ENCODE measurements at places on chromosomes 7 and 10. TPM values are rescaled to one million over a fixed set of nuclear protein-coding genes. Genes with fewer than 3 reads are reported as not detected.
A peak's percentile ranks its signal among the peaks of the same experiment; 100 is the strongest.

DNA sequence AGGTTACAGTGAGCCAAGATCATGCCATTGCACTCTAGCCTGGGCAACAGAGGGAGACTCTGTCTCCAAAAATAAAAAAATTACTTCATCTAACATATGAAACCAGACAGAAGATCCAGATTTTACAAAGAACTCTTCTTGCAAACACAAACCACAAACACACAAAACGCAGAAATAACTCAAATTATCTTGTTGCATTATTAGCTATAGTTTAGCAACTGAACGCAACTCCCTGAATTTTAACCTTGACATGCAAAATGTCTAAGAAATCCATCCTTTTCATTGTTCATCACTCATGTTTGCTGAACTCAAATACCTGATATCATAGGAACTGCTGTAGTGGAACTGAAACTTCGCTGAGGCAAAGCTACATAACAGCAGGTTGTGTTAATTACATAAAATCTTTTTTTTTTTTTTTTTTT is 64.1 kb downstream of the MICU1 start:
- H3K4me3 ChIP-seq, result no peak overlapping the region
- no peak for DNase-seq
- H3K27me3 ChIP-seq, result no peaks in the 10 kb centered on the region
- peaks cover 5% of the 10 kb centered on the region for H3K36me3 ChIP-seq
- H3K27ac ChIP-seq, result no peak overlapping the region
- no peaks in the 10 kb centered on the region for H3K4me1 ChIP-seq

- no peak overlapping the region for H3K4me3 ChIP-seq
- no peaks in the 10 kb centered on the region for H3K27me3 ChIP-seq
- peaks cover 10% of the 10 kb centered on the region for H3K4me1 ChIP-seq
- peak overlapping the region; percentile 48 for H3K27ac ChIP-seq
- H3K36me3 ChIP-seq, result no peaks in the 10 kb centered on the region
These were observed 69.5 kb upstream of the PODXL start for GRCh38 chr7:131625817-131626372.

The LAMB1 gene
- total RNA-seq, result 312 TPM

The FAM185A gene
- 10.4 TPM for total RNA-seq

GRCh38 chr10:103706762-103707161 is 148.6 kb downstream of the SH3PXD2A start:
- H3K4me1 ChIP-seq, result no peaks in the 10 kb centered on the region
- no peaks in the 10 kb centered on the region for H3K27me3 ChIP-seq
- DNase-seq, result no peak
- no peak overlapping the region for H3K4me3 ChIP-seq

DNA sequence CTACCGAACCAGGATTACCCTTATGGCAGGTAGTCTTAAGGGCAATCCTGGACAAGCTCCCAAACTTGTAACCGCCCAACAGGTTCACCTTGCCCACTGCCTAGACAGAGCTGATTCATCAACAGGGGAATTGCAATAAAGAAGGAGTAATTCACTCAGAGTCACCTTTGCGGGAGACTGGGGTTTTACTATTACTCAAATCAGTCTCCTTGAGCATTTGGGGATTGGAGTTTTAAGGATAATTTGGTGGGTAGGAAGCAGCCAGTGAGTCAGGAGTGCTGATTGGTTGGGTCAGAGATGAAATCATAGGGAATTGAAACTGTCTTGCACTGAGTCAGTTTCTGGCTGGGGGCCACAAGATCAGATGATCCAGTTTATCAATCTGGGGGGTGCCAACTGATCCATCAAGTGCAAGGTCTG is 25.3 kb downstream of the HK1 start:
- no peaks in the 10 kb centered on the region for H3K36me3 ChIP-seq
- H3K4me3 ChIP-seq, result no peak overlapping the region
- no peak overlapping the region for H3K27ac ChIP-seq

Measured in kidney (tissue), 22 donors.